ENCODE measurements at places on chromosomes 1 and 21.

DNA sequence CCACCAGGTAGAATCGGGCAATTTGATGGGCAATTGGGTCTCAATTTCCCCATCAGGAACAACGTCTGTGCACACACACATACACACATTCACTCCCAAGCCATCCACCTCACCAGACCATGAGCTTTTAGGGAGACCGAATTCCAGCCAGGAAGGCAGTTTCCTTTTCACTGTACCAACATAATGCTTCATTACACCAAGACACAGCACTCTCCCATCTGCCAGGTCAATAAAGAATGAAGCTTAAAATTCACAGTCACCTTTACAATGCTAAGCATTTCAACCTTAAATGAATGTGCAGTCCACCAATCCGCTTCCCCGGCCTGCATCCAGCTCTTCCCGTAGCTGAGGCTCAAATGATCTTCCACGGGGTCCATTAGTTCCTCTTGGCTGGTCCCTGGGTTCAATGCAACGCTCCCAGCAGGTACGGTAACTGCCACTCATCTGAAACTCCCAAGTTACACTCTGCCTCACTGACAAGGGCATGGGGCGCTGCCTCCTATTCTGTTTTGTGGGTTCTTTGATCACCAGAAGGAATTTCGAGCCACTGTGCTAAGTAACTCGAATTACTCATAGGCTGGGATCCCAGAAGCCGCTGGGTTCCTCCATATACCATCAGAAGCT lies 105.0 kb downstream of the SIM2 start:
- DNase-seq, result no peak

GRCh38 chr1:182569939-182570610 lies 19.0 kb downstream of the RNASEL start:
- DNase-seq, result no peak

DNA sequence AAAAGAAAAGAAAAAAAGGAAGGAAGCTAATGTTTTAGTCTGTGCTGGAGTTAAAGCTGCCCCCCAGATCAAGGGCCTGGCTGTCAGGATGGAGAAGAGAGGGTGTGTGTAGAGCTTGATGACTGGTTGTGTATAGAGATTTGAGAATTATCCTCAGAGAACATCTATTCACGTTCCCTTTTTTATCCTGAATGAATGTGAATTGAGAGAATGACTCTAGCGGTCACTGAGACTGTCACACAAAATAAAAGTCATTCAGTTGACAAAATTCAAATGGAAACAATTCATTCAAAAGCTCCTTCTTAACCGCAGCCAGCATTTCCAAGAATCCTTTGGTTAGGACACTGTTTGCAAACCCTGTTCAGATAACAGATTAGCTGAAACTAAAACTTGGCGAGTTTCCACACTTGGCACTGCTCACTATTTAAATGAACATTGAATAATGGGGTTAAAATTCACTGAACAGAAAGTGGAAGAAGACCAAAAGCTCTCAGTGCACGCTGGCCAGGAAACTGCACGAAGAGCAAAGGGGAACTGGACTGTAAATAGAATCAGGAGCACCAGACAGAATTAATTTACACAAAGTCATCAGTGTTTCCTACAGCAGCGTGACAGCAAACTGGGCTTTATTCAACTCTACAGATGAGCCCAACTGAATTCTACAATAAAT lies 13.6 kb upstream of the FAM89A start:
- no peak for DNase-seq

DNA sequence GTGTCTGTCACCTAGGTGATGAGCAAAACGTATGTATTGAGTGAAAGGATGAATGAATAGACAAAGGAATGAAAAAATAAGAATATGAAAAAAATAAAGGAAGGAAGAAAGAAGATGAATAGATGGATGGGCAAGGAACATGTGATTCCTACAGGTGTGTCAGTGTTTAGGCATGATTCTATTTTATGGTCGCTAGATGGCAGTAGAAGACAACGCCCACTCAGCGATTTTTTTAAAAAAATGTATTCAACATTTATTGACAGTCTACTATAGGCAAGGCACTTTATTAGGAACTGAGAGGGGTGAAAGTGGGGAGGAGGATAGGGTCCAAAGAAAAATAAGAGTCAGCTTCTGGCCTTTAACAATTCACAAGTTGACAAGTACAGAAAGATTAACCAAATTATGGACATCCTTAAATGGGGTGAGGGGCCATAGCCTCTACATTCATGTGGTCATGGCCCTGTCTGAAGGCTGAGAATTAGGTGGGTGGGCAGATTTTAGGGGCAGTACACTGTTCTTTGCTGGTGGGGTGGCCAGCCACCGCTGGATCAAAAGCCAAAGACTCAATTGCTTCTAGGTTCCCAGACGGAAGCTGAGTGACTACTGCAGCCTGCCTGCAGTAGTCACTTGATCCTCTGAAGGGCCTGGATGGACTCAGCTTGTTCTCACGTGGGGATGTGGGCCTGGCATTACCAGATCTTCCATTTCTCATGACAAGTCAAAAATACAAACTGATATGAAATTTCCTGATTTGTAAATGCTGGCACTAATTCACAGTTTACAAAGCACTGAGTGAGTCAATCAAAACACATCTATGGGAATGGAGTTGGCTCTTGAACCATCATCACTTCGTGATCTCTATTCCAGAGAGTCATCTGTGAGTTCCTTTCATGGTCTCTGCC lies 83.9 kb downstream of the FASLG start:
- no peak for DNase-seq

DNA sequence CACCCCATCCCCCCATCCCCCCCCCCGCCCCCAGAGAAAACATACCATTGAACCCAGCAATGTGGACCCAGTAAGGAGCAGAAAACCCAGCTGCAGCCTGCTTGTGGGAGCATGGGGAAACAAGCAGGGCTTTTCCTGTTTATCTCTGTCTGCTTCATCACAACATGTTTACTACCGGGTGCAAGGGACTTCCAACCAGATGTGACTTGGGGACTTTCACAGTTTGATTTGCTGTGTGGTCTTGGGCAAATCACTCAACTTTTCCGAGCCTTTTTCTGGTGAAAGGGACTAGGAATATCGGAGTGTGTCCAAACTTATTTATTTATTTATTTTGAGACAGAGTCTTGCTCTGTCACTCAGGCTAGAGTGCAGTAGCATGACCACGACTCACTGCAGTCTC lies 3.2 kb downstream of the TMCC2 start:
- DNase-seq, result no peak

GRCh38 chr21:41562101-41563000 lies 54.4 kb upstream of the TMPRSS2 start:
- DNase-seq, result no peak

- DNase-seq, result no peak
Observed at GRCh38 chr1:221711063-221711577, 30.8 kb downstream of the DUSP10 start.

GRCh38 chr1:108117945-108118902 lies 81.9 kb downstream of the SLC25A24 start:
- DNase-seq, result no peak

DNA sequence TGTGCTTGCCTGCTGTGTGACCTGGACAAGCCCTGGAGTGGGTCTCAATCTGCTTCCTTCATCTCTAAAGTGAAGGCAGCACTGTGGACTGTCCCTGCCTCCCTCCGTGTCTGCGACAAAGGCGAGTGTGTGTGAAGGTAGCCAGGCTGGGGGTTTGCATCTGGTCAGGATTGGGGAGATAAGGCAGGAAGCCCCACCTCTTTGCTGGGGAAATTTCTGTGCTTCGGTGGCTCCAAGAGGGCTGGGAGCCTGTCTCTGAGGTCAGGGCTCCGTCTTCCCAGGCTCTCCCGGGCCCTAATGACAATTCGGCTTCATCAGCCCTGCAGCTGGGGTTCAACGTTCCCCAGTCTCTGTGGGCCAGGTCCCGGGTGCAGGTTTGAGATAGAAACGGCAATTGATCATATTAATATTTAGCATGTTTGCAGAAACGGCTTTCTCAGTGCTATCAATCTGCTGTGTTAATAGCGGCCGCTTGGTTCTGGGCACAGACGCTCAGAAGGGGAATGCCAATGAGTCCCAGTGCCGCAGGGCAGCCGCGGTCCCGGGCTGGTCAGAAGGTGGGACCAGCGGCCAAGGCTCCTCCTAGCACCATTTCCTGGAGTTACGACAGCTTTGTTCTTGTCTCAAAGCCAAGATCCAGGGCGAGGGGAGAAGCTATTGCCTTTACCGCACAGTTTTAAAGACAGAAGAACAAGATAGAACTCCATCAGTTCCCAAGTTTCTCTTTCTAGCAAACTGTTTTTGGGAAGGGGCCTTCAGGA lies 105.7 kb downstream of the PRDM16 start:
- no peak for DNase-seq

- DNase-seq, result no peak
Observed at GRCh38 chr1:240109130-240109529, 17.4 kb downstream of the FMN2 start.

DNA sequence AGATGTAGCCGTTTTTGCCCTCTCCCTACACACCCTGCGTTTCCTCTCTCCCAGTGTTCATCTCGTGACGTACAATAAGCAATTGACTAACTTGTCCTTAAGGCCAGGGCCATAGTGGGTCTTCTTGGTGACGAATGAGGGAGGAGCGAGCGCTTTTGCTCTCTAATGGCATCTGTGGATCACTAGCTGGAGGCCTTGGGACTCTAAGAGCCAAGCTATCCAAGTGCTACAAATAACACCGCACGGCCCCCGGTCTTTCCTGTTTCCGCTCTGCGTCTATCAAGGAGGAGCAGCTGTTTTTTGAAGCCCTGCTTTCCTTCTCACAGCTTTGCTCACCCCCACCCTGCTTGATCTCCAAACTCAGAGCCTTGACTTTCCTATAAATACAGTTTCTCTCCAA lies 25.2 kb downstream of the EVA1C start:
- no peak for DNase-seq

DNA sequence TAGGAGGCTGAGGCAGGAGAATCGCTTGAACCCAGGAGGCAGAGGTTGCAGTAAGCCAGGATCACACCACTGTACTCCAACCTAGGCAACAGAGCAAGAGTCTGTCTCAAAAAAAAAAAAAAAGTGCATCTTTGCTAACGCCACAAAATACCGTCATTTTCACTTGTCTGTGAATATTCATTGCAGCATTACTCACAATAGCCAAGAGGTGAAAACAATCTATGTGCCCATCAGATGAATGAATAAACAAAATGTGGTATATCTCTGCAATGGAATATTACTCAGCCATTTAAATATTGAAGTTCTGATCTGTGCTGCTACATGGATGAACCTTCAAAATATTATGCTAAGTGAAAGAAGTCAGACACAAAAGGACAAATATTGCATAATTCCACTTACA lies 7.9 kb upstream of the TIAM1 start:
- DNase-seq, result no peak

- peak; percentile 53 for DNase-seq
Observed at GRCh38 chr1:152440635-152441471, 26.8 kb upstream of the CRNN start.

DNA sequence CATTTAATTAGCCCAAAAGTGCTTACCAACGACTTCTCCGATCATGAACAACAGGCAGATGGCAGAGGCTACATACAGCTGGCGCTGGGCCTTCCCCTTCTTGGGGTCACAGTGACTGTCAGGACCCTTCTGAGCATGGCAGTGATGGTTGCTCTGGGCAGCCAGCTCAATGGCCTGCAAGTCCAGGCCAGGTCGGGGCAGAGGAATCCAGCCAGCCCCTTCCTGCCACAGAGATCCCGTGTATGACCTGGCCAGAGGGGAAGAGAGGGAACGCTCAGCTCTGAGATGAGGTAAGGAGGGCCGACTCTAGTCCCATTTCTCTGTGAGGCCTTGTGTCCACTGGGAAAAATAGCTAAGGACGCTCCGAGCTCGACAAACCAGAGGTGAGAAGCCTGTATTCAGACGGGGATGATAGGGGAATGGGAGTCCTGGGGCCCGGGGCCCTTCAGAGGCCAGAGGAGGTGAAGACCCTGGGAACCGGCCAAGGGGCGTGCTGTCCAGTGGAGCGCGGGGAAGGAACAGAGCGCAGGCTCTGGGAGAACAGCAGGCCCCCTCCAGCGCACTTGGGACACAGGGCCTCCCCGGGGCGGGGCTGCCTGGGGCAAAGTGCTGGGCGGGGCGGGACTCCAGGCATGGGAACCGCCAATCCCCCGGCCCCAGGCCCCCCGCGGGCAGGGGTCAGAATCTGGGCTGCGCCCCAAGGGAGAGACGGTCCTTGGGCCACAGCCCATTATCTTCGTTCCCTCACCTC lies 772 bp downstream of the SLC30A2 start:
- no peak for DNase-seq

DNA sequence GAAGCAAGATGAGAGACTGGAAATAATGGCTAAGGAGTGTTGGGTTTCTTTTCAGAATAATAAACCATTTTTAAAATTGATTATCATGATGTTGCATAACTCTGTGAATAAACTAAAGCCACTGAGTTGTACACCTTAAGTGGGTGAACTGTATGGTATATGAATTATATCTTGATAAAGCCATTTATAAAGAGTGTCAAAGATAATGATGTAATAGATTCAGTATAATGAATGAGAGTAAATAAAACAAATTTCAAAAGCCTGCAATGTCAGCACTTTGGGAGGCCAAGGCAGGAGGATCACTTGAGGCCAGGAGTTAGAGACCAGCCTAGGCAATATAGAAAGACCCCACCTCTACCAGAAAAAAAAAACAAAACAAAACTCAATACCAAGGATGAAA lies 16.3 kb downstream of the NSL1 start:
- DNase-seq, result no peak

- no peak for DNase-seq
Observed at GRCh38 chr1:224635356-224635755, 19.2 kb downstream of the CNIH3 start.

DNA sequence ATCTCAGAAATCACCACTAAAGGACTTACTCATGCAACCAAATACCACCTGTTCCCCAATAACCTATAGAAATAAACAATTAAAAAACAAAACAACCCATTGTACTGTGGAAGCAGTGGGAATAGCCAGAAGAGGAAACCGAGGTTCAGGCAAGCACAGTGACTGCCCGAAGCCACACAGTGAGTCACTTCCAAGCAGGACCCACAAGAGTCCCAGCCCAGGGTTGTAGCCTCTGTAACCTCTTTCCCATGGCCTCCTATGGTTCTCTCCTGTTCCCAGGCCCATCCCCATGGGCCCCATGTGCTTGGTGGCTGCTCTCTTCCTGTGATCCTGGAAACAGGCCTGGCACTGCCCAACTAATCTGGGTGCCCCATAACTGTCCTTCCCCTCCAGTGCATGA lies 29.0 kb upstream of the HTR1D start:
- DNase-seq, result no peak

DNA sequence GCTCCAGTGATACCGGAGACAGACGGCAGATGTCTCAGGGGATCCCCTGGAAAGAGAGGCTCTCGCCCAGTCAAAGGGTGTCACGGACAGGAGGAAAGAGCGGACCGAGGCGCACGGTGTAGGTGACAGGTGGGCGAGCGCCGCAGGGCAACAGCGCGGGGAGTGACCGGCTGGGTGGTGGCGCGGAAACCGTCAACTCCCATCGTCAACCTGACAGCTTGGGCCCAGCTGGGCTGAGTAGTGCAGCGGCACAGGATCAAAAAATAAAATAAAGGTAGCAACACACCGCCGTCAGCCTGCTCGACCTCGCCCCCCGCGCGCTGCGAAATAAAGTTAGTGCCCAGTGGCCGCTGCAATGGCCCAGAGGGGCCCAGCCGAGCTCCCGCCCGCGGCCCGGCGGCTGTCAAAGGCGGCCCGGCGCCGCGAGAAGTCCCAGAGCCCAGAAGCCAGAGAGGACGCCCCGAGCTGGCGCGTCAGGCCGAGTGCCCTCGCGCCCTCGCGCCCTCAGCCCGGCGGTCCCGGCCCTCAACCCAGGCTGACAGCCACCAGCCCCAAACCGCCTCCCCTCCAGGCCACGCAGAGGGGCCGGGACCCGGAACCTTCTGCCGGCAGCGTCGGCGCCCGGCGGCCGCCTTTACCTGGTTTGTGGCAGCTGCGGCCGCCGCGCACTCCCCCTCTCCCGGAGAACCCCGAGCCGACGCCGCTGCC lies at the start of gene LYST:
LYST (minus strand) TSS at position 702 of the 708 bp plus-strand sequence. CDS start 36,489 bp downstream, outside the sequence.
- peak; percentile 44 for DNase-seq
